ENCODE measurements at places on chromosomes 5 and 9.

- no peak for DNase-seq
Measured at GRCh38 chr5:61587125-61587524, 255.1 kb downstream of the ZSWIM6 start.

DNA sequence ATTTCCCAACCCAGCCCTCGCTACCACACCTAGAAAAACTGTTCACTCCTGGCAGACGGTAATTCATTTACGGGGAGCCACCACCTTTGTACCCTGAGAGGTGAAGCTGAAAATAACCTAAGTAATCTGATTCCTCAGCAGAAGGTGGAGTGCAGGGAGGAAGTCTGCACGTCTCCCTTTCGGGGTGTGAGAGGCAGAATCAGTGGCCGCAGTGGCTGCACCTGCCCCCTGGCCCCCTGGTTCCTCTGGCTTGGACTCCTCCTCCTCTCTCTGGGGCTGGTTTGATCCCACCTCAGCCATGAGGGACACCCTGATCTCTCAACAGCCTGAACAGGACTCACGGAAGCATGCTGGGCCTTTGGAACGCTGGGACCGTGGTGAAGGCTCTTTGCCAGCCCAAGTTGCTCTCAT lies 10.5 kb downstream of the TMEM174 start:
- DNase-seq: no peak

GRCh38 chr5:170362656-170363055 lies 26.5 kb downstream of the KCNMB1 start:
- DNase-seq: no peak

DNA sequence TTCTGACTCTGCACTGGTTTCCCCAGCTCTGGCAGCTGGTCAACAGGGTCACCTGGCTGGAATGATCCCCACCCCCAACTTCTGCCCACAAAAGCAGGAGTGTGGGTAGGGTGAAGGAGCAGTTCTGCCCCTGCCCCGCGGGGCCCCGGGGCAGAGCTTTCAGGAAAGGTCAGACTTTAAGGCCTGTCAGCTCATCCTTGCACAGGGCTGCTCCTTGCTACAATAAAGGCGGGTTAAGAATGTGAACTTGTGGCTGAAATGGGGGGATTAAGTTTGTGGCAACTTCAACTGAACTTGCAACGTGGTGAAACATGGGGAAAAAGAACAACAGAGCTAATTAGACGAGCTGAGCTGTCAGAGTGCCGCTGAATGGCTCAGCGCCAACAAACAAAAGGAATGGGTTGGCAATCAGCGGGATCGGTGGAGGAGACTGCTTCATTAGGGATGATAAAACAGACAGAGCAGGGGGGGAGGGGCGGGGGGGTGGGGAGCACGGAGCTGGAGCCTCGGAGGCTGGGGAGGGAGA lies 50.8 kb downstream of the CRB2 start:
- DNase-seq: no peak

GRCh38 chr5:169270827-169271226 lies 30.1 kb downstream of the SLIT3 start:
- no peak for DNase-seq

GRCh38 chr5:138331449-138332368 lies at the start of gene CDC25C:
TSS of gene CDC25C (minus strand) at chr5:138331804. CDS start at chr5:138331180, 624 bp downstream.
- peak; percentile 86 for DNase-seq

Measured in stimulated activated CD8-positive, alpha-beta memory T cell treated with anti-CD3 and anti-CD28 coated beads, Interleukin-4, amount 100 ng/mL, for 1 hour (primary cell).